PC-9 (cell line): ENCODE measurements at places on chromosomes 12 and 14. TPM values are rescaled to one million over a fixed set of nuclear protein-coding genes. Genes with fewer than 3 reads are reported as not detected.

- no peak for DNase-seq
Measured at GRCh38 chr14:90900476-90901083, 84.3 kb upstream of the TTC7B start.

The SRP54 gene
- total RNA-seq = 34.0 and 44.5 TPM in 2 replicates

The ERBB3 gene
- 127 and 145 TPM in 2 replicates for total RNA-seq

The PRH2 gene
- not detected in 2 replicates for total RNA-seq
